ENCODE measurements at places on chromosomes 11 and 22. TPM values are rescaled to one million over a fixed set of nuclear protein-coding genes. Genes with fewer than 3 reads are reported as not detected.

SLC22A12 gene
- total RNA-seq, result not detected

TMEM45B gene
- 309 TPM for total RNA-seq

SCN2B gene
- 0.47 TPM for total RNA-seq

MFRP gene
- total RNA-seq, result not detected

GRIK4 gene
- 0.15 TPM for total RNA-seq

C11orf91 gene
- total RNA-seq, result not detected
